RKO (cell line): ENCODE measurements at places on chromosomes 3 and 15.

- no peak for DNase-seq
Observed at GRCh38 chr3:188217726-188218125, 63.8 kb downstream of the LPP start.

- peak; percentile 32 for DNase-seq
Observed at GRCh38 chr15:66578286-66578875, 12.6 kb upstream of the LCTL start.

- peak; percentile 15 for DNase-seq
Observed at GRCh38 chr3:49674497-49674983, 389 bp downstream of the APEH start.

- no peak for DNase-seq
Observed at GRCh38 chr3:197023241-197023997, 6.2 kb downstream of the MELTF start.

DNA sequence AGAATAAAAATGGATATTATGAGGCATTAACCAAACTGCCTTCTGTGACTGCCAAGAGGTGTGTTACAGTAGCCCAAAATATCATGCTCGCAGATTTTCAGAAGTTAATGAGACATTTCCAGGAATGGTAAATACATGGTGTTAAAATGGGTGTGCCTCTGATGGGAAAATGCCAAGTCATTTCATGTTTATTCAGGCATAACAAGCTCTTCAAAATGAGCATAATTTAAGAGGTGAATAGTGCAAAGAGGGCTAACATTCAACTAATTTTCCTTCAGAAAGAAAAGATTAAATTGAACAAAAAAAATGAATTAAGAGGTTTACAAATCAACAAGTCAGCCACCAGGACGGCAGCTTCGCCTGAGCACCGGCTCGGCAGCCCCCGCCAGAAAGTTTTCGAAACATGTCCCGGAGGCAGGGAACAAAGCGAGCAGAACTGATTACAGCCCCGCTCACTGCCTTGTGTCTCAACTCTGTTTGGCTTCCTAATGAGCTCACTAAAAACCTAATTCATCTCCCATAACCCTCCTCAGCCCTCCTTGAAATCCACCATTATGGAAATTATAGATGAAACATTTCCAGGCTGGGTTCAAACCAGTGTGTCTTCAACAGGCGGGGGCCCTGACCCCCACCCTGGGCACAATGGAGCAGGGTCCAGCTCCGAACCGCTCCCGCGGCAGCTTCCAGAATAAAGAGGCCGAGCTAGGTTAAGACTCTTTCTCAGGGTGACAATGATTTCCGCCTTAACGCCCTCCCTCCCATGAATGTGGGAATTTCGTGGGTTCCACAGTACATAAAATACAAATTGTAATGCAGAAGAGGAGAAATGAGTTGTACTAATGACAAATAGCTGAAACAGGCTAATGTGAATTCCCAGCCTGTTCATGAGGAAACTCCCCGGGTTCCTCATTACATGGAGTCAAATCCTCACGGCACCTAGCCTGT is 43.9 kb downstream of the MEIS2 start:
- no peak for DNase-seq

GRCh38 chr15:63348392-63348791 is 33.3 kb downstream of the CA12 start:
- no peak for DNase-seq

DNA sequence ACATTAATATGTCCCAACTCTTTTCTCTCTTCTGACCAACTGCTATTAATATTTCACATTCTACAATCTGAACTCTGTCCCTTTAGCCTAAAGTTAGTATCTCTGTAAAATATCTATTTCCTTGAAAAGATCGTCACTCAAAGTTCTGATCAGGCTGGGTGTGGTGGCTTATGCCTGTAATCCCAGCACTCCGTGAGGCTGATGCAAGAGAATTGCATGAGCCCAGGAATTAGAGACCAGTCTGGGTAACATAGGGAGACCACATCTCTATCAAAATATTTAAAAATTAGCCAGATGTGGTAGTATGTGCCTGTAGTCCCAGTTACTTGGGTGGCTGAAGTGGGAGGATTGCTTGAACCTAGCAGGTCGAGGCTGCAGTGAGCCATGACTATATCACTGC is 695.6 kb downstream of the MCTP2 start:
- no peak for DNase-seq

GRCh38 chr3:160598865-160599264 is 33.5 kb upstream of the KPNA4 start:
- no peak for DNase-seq

GRCh38 chr3:48474619-48475018 is 28.1 kb downstream of the ATRIP start:
- DNase-seq, result no peak

GRCh38 chr15:50057905-50058639 is 61.0 kb downstream of the ATP8B4 start:
- no peak for DNase-seq

DNA sequence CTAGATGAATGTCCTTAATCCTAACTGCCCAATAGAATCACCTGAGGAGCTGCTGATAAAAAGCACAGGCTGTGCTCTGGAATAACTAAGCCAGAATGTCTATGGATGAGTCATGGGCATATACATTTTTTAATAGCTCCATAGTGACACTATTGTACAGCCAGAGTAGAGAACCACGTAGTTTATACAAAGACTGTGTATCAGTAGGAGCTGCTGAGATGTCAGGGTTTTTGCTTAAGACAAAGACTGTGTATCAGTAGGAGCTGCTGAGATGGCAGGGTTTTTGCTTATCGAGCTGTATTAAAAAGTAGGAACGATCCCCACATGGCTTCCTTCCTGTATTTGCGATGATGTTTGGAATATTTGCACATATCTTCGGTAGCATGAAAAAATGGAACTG is 137.4 kb downstream of the SV2B start:
- DNase-seq, result no peak

- DNase-seq, result no peak
Observed at GRCh38 chr15:20353966-20354883, 187.4 kb downstream of the GOLGA6L6 start.

GRCh38 chr15:25877681-25878080 is 14.6 kb upstream of the ATP10A start:
- no peak for DNase-seq

- no peak for DNase-seq
Observed at GRCh38 chr3:124658270-124658669, 72.0 kb upstream of the UMPS start.

DNA sequence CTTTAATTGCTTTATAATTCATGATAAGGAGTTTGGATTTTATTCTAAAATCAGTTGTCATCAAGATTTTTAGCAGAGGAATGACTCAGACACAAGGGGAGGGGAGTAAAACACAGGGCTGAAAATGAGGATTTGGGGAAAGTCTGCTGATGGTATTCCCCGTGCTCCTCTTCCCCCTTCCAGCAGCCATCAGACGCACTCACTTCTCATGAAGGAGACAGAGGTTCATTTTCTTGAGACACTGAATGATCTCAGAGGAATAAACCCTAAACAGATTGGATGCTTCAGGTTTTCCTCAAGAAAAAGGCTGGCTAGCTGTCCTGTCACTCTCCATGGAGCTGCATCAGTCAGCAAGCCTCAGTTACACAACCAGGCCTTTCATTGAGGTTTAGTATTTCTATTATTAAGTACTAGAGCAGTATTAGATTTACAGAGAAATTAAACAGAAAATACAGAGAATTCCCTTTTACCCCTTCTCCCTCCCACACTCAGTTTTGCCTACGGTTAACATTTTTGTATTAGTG is 166.4 kb downstream of the C3orf70 start:
- DNase-seq, result no peak

- no peak for DNase-seq
Observed at GRCh38 chr3:155745795-155746550, 1.1 kb upstream of the PLCH1 start.

- peak; percentile 21 for DNase-seq
Observed at GRCh38 chr15:71588746-71589145, 221.6 kb upstream of the NR2E3 start.

DNA sequence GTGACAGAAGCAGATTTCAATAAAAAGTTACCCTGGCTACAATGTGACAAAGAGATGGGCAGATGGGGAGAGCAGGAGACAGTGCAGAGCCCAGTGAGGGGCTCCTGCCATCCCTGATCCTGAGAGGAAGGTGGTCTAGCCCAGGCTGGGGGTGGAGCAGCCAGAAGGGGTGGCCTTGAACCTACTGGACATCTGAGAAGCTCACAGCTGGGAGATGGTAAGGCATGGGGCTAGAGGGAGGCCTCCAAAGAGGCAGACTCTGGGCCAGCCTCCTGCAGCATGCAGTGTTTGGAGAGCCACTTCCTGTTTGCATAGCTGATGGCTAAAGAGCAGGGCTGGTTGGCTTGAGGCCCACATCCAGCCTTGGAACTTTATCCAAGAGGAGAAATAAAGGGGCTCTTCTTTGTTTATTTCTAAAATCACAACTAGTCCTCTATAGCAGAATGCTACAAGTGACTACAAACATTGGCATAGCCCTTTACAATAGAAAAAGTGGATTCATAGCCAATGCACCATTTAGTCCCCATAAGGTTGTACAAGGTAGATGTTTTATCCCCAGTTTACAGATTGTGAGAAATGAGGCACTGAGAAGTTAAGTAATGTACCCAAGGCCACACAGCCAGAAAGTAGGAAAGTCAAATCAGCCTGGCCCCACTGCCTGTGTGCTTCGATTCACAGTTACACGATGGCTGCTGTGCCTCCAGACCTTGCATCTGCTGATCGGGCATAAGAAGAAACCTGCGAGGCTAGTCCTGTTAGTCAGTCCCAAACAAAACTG is 4.6 kb downstream of the EFCC1 start:
- no peak for DNase-seq

DNA sequence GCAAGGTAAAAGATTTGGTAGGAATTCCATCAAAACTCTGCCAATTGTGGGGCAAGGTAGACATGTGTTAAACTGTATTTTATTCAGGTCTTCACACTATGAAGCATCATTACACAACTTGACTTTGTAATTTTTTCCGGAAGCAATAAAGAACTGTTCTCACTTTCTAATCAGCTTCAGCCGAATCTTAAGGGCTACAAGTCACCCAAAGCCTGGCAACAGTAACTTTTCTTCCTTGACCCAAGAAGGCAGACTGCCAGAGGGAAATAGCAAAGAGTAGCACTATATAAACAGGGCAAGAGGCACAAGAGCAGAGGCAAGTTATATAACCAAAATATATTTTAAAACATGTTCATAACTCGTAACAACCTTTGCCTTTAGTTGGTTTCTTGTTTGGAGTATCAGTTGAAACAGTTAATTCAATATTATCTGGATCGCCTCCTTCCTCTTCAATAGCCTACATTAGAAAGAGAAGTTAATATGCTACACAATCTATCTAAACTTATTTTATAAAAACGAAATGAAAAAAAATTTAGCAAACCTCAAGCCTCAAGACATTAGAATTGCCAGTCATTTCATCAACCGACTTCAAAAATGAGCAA is 1.4 kb downstream of the SLTM start:
- peak; percentile 81 for DNase-seq

GRCh38 chr3:192931825-192932224 is 14.2 kb upstream of the MB21D2 start:
- no peak for DNase-seq

DNA sequence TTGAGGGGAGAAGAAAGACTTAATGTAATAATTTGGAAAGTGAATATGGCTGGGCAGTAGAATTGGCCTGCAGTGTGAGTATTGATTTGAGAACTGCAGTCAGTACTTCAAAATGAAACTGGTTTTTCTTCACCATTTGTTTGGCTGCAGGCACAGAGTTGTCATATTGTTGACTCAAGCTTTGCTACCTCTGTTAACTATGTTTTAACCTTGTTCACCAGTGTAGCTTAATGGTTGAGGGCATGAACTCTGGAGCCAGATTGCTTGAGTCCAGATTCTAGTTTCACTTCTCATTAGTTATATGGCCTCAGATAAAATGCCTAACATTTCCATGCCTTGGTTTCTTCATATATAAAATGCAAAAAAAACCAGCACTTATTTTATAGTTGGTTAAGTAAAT is 64.1 kb downstream of the CFAP44 start:
- DNase-seq, result no peak

DNA sequence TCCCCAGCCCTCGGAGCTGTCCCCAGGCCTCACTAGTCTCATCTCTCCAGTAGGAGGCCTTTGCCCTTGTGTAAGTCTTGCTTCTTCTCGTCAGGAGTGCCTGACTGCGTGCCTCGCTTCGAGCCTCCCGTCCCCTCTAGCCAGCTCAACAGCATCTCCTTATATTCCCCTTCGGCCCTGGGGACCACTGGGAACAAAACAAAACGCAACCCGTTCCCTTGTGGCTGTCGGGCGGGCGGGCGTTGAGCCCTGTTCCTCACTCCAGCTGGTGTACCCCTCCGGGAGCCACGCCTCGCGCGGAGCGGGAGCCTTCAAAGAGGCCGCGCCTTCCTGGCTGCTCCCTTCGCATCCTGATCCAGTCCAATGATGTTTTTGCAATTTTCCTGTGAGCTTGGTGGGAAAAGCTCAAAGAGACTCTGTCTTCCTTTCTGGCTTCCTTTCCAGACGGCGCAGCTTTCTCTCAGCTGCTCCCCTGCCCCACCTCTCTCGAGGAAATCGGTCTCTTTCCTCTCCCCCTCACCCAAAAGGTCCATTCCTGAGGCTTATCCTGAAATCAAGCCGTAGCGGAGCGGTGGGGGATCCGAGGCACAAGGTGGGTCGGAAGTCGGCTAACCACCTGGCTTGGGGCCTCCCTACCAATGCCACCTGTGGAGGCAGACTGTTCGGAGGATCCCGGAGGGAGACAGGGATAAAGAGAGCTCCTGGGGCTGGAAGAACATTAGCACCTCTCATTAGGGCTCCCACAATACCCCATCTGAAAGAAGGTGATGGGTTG is 33.4 kb upstream of the SRP14 start:
- no peak for DNase-seq

DNA sequence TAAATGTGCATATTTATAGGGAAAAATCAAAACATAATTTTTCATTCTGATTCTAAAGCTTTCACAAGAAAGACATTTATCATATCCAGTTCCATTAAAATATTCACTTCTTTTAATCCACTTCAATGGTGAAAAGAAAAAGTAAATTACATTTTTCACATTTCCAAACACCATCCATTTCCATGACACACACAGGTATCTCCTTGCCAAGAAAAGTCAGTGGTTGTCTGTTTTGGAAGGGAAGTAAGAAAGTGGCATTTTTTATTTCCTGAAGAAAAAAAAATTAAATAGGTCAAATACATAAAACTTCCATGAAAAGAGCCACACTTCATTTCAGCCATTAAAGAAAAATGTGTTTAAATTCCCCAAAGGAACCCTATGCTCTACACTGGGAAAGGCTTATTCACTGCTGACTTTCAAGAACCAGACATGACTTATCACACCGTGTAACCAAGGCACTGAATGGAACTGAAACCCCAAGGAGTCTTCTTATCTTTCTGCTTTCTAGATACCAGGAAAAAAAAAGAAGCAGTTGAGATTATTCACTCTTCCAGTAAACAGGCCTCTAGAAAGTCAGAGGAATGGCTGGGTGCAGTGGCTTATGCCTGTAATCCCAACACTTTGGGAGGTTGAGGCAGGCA is 44.5 kb downstream of the OSBPL10 start:
- DNase-seq, result no peak

- DNase-seq, result peak; percentile 32
Observed at GRCh38 chr3:47283193-47283537, 421 bp downstream of the KLHL18 start.
